ENCODE measurements at places on chromosomes 16 and 17. TPM values are rescaled to one million over a fixed set of nuclear protein-coding genes. Genes with fewer than 3 reads are reported as not detected.

RCVRN gene
- total RNA-seq = not detected

DNA sequence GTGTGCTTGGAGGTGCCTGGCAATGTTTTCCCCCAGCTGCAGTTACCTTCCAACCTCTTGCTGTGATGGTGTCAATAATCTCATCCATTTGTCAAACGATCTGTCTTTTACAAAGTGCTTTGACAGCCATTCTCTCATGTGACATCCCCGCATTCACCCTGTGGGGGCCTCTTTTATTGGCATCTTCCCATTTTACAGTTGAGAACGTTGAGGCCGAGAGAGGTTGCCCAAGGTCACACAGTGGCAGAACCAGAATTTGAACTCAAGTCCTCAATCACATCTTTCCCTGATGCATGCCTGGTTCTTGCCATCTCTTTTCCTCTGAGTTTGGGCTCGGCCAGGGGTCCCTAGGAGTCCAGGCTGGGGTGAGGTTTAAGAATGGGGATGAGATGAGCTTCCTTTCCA is 1.5 kb downstream of the TAOK2 start:
- DNase-seq = no peak

DNA sequence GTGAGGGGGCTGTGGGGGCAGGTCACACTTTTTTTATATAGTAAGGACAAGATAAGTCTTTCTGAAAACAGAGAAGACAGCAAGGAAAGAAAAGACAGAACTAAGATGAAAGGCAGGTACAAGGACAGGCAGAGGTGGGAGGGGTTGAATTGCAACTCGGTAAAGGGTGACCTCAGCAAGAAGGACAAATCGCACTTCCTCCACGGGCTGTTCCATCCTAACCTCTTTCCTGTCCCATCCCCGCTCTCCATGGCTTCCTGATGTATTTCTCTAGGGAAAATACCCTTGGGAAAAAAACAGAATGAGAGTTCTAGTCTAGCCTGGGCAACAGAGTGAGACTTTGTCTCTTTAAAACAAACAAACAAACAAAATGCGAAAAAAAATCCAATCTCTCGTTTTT is 57.3 kb downstream of the ARHGAP17 start:
- no peak for DNase-seq

DNA sequence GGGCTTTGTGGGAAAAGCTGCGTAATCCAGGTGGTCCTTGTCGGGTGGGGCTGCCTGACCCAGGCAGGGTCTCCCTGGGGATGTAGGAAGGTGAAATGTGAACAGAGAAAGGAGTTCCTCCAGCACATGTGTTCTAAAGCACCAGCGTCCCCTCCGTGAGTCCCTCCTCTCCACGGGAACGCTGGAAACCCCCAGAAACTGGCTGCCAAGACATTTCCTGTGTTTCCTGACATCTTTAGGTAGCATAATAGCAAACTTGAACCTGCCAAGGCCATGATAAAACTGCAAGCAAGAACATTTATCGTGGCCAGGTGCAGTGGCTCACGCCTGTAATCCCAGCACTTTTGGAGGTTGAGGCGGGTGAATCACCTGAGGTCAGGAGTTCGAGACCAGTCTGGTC is 12.6 kb upstream of the PYDC1 start:
- DNase-seq = no peak

- peak; percentile 44 for DNase-seq
Observed at GRCh38 chr17:7294614-7295153, at the start of gene YBX2. Gene YBX2 (minus strand): TSS chr17:7294639. CDS start chr17:7294500, 139 bp downstream.

- DNase-seq = no peak
Observed at GRCh38 chr17:80890196-80890920, 101.3 kb upstream of the CHMP6 start.

PARN gene
- total RNA-seq = 35.4 TPM

GINS2 gene
- total RNA-seq = 8.6 TPM

TRAPPC1 gene
- 42.7 TPM for total RNA-seq

DNA sequence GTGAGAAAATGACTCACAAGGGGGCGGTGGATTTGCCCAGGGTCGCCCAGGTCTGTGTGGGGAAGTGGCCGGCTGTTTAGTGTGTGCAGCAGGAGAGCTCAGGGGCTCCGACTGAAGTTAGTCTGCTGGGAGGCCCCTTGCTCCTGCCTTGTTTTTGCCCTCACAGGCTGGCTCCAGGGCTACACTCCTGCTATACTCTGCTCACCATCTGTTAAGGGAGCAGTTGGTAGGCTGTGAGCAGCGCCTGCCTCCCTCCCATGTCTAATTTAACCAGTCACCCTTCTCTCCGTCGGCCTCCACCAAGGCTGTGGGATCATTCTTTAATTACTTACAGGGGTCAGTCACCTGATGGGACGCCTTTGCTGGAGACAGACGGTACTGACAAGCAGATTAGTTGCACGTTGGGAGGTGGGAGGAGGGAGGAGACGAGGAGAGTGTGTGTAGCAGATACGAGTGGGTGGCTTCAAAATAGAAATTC is 35.5 kb downstream of the KSR1 start:
- no peak for DNase-seq

OR1A1 gene
- total RNA-seq = not detected

DNA sequence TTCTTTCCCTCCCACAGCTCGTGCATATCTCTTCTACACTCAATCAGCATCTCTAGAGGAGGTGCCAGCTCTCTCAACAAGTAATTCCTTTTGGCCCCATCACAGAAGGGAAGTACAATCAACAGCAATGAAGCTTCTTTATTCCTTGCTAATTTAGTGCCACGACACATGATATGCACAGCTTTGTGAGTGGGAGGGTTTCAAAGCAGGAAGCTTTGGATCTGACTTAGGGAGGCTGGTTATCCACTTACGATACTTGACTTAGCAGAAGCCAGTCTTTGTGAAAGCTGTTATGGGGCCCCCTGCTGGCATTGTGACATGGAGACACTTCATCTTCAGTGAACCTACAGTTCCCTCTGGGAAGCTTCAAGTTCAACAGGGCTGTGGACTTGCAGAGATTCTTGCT is 81.0 kb downstream of the TMEM100 start:
- peak; percentile 82 for DNase-seq

GRCh38 chr16:81505011-81505661 is 60.5 kb downstream of the CMIP start:
- no peak for DNase-seq

DNA sequence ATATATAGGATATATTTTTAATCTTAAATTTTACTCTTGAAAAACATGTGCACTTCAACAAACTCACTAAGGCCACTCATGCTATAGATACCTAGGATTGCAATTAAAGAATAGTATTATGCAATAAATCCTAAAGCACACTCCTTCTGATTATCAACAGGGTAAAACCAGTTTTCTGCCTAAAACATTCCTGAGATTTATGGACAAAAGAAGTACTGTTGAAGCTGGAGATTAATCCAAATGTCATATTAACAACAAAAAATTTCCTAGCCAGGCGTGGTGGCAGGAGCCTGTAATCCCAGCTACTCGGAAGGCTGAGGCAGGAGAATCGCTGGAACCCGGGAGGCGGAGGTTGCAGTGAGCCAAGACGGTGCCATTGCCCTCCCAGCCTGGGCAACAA is 21.4 kb downstream of the CHCT1 start:
- no peak for DNase-seq

DNA sequence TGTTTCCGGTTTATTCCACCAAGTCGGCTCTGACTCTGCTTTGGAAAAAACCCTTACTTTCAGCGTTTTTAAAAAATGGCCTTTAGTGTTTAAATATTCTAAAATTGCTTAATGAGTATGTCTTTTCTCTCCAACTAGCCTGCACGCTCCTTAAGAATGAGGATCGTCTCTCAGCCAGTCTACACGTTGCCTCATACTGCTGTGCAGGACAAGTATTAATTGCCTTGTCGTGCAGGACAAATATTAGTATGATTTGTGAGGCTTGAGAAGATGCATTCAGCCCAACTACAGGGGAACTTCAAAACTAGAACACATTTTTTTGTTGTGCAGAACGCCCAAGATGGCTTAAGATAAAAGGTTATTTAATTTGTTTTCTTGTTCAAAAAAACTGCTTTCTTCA is 61.2 kb downstream of the MARCHF10 start:
- peak; percentile 65 for DNase-seq

DNA sequence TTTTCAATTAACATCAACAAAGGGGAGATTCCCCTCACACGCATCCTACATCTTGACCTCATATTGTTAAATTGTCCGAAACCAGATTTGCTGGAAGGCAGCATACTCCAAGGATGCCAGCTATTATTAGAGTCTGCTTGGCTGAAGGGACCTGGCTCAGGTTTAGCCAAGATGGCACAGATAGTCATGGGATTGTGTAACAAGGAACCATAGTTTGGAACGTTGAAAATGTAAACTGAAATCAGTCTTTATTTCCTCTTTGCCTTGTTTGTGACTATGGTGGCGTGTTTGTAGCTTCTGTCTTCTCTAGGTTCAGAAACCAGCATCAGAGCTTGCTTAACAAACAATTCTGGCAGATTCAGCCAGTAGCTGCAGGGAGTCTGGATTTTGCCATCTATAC is 5.9 kb downstream of the ARSG start:
- DNase-seq = no peak

PYDC1 gene
- not detected for total RNA-seq

- DNase-seq = no peak
Observed at GRCh38 chr17:59067340-59067739, 39.3 kb downstream of the TRIM37 start.

- no peak for DNase-seq
Observed at GRCh38 chr17:63640038-63640437, 17.8 kb downstream of the MAP3K3 start.

DNA sequence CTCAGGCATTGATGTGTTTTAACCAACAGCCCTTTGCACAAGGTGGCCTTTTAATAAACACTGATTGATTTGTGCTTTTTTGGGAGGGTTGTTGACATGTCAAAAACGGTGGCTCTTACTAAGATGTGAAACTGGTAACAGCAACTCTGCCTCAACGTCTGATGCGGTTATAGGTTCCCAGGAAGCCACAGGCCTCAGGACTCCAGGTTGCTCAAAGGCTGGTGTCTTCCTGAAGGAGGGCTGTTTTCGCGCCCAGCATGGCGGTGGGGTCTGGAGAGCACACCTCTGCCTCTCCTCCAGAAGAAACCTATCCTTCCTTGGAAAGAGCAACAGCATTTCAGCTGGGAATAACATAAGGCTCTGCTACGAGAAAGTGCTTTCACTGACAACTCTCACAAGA is 187.5 kb downstream of the IRF8 start:
- DNase-seq = no peak

TPSG1 gene
- not detected for total RNA-seq

DNA sequence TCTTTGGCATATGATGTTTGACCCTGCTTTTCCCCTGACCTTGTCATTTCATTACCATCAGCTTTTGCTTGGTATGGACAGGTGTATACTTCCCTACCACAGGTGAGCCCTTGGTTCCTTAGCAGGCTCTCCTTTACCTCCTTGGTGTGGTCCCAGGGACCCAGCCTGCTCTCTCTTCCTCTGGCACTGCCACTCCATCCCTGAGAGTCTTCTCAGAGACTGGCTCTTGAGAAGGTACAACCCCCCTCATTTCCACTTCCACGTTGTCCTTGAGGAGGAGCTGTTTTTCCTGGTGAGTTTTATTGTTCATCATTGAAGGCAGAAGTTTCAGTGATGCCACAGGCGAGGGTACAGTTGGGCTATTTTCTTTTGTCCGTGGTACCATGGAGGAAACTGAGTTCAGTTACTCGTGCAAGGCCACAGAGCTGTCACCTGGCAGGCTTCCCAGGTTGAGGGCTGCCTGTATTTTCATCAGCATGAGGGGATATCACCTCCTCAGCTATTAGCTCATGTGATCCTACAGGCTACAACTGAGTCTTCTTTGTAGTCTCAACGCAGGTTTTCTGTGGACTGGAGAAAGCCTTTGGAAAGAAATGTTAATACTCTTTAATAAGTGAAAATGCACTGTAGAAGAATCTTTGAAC is 52.3 kb downstream of the MSI2 start:
- DNase-seq = no peak

GRCh38 chr17:59829217-59830006 is 63.3 kb downstream of the TUBD1 start:
- DNase-seq = peak; percentile 99

- no peak for DNase-seq
Observed at GRCh38 chr16:81335669-81336068, 20.9 kb downstream of the GAN start.

KRTAP1-5 gene
- 16.4 TPM for total RNA-seq

DNA sequence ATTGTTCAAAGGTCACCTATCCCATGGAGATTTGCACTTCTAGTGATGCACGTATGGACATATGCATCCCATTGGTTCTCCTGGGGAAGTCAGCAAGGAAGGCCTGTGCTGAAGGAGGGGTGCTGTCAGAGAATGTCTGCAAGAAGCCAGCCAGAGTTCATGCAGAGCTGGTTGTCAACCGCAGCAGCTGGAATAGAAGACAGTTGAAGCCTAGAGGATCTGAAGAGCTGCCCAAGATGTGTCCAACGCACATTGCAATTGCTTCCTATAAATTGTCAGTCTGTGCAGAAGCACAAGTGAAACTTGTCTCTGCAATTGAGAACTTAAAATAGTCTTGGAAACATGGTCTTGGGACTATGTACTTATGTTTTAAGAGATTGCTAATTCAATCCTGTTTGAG is 82.1 kb upstream of the CNTNAP4 start:
- no peak for DNase-seq

- peak; percentile 75 for DNase-seq
Observed at GRCh38 chr17:66523378-66524200, 221.2 kb downstream of the PRKCA start.

GRCh38 chr17:56305007-56305406 is 151.7 kb downstream of the ANKFN1 start:
- no peak for DNase-seq

DNA sequence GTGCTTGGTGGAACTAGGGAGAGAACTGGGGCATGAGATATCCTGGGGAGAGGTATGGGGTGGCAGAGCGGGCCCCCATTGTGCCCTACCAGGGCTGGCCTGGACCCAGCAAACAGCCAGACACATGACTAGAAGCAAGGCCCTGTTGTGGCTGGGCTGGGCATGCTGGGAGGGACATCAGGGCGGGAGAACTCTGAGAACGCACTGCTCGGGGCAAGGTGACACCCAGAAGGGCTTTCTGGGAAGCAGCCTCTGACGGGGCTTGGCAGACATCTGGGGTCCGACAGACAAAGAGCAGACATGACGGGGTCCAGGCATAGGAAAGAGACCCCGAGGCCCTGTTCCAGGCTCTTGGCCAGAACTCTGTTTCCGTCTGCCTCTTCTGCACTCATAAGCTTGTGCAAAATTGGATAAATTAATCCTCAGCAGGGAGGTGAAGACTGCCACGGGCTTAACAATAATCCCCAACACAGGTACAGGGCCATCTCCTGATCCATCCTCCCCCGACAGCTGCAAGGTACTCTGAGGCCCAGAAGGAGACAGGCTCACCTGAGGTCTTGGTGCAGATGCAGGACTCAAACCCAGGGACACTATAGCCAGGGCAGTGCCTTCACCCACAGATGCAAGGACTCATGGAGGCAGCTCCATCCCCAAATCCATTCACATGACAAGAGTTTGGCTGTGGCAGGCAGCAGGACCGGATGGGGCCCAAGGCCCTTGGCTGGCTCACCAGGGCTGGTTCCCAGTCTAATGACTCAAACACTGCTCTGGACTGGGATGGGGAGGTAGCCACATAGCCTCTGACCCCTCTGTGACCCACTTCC is 5.4 kb downstream of the SREBF1 start:
- DNase-seq = no peak

LPO gene
- not detected for total RNA-seq
